ENCODE measurements at places on chromosomes 7 and 10.

DNA sequence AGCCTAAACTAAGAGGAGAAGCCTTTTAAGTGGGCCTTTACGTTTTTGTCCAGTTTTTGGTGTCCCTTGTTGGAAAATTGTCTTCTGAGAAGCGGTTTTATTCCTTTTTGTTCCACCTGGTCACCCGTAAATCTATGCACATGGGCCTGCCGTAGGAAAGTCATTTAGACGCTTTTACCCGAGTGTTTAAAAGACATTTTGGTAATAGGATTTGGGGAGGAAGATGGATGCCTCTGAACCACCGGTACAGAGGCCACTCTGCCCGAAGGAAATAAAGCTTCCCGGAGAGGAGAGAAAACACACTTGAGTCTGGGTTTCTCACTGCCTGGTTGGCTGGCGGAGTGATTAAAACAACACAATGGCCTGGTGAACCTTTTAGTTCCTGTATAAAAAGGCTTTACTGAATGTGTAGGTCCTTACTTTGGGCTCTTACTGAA lies 760 bp downstream of the THNSL1 start:
- no peak for DNase-seq

- no peak for DNase-seq
Observed at GRCh38 chr10:122864901-122865300, 14.5 kb downstream of the FAM24B start.

GRCh38 chr7:21371360-21371759 lies 56.5 kb upstream of the SP4 start:
- no peak for DNase-seq

DNA sequence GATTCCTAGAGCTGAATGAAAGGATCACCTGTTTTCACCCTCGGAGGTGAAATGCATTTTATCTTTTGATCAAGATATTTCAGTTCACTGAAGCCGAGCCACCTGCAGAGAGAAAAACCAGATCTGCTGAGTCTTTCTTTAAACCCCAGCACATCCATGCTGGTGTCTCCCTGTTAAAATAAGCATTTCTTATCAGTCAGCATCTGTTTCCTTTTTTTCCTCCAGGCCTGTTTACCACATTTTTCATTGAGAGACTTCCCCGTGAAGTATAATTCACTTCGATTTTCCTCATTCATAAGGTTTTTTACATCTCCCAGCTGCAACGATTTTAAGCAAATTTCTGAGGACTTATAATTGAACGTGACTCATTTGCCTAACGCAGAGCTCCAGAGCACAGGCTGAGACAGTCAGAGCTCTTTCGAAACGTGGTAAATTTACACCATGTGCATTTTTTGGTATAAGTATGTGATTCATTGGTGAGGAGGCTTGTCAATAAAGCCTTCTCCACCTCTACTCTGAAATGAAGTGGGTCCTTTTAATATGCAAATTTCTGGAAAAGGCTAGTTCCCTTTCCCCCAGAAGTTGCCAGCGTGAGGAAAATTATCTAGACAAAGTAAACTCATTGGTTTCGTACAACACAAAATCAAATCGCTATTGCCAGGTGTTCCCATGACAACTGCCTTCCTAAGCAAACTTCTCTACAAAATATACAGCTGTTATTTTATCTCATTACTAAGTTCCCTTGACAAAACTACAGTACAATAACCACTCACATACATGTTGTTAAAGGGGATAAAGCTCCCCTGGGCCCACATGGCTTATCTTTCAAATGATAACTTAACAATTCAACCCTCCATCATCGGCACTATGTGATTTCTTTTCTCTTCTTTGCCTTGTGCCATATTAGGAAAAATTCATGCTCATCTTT lies 374.8 kb upstream of the AKR1E2 start:
- no peak for DNase-seq

DNA sequence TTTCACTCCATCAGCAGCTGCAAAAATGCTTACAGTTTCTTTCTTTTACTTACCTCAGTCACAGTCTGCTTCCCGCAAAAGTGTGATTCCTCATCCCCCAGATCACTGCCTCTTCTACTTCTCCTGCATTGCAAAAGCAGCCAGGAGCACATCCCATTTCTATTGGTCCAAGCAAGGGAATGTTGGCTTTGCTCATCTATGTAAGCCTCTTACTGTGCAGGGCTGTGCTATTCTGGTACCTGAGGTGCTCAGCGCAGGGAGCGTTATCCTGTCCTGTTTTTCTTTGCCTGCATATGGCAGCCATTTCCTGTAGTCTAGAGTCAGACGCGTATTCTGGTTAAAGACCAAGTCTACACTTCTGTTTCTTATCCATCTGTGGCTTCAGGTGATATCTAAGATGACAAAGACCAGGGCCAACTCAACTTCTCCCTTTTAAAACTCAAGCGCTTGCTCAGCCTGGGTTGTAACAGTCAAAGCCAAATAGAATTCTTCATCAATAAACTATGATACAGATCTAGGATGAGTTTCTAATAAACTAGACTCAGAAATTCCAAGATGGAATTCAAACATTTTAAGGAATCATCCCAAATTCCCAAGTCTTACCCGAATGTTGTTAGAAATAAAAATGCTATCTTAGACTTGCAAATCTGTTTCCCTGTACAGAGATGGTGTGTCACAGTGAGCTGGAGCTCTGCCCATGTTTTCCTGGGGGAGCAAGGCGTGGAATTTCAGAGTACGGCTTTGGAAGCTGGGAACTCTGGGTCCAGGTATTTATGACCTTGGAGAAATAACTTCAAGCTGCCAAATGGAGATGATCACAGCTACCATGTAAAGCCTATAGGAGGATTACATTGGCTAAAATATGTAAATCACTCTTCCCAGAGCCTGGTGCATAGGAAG lies 6.1 kb upstream of the RBM17 start:
- no peak for DNase-seq

DNA sequence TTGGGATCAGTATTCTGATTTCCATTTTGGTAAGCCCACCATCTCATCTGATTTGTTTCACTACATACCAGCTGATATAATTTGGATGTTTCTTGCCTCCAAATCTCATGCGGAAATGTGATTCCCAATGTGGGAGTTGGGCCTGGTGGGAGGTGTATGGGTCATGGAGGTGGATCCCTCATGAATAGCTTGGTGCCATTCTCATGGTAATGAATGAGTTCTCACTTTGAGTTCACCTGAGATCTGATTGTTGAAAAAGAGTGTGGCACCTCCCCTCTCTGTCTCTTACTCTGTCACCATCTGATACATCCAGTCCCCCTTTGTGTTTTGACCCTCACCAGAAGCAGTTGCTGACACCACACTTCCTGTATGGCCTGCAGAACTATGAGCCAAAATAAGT lies 347.3 kb downstream of the ARL4A start:
- DNase-seq: no peak

DNA sequence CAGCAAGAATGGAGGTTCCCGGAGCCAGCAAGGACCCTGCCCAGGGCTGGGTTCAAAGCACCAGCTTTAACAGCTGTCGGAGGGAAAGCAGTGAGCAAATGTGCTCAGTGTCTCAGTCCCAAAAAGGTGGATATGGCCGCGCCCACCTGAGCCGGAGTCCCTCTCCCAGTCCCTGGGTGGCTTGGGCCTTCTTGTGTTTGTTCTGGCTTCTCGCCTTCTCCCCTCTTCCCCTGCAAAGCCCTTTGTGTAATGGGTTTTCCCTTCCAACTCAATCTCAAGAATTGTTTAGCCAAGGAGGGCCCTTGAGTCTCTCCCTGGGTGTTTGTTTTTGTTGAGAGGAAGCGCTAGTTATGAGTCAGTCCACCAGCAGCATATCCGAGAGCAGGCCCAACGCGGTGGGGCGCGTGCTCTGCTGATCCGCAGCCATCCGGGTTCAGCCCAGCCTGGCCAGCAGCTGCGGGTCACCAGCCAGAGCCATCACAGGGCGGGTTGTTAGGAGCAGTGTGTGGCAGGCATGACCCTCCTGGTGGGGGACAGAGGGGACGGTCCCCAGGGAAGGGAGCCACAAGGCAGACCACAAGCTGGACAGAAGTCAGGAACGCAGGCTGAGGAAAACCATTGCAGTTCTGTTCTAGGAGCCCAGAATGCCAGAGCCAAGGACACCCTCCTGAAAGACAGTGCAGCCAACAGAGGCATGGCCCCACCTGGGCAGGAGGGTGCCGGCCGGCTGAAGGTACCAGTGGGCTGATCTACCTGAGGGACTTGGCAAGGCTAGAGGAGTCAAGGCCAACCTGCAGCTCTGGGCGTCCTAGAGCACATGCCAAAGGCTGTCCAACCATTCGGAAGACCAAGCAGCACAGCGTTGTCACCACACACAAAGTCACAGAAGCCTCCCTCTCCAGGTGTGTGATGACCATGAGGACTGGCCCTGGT lies 21.3 kb downstream of the CALML3 start:
- no peak for DNase-seq

GRCh38 chr10:5195727-5196374 lies 786 bp upstream of the AKR1C4 start:
- no peak for DNase-seq

- no peak for DNase-seq
Observed at GRCh38 chr10:93300981-93301380, 181.2 kb downstream of the MYOF start.

DNA sequence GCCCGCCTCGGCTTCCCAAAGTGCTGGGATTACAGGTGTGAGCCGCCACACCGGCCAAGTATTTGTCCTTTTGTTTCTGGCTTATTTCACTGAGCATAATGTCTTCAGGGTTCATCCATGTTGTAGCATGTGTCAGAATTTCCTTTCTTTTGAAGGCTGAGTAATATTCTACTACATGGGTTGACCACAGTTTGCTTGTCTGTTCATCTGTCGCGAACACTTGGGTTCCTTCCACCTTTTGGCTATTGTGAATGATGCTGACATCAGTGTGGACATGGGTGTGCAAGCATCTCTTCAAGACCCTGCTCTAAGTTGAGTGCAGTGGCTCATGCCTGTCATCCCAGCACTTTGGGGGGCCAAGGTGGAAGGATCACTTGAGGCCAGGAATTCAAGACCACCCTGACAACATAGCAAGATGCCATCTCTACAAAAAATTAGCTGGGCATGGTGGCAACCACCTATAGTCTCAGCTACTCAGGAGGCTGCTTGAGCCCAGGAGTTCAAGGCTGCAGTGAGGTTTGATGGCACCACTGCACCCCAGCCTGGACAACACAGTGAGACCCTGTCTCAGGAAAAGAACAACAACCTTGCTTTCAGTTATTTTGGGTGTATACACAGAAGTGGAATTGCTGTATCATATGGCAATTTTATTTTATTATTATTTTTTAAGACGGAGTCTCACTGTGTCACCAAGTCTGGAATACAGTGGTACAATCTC lies 17.0 kb downstream of the CHST12 start:
- no peak for DNase-seq

GRCh38 chr7:55130395-55131141 lies 111.8 kb downstream of the EGFR start:
- DNase-seq: no peak

DNA sequence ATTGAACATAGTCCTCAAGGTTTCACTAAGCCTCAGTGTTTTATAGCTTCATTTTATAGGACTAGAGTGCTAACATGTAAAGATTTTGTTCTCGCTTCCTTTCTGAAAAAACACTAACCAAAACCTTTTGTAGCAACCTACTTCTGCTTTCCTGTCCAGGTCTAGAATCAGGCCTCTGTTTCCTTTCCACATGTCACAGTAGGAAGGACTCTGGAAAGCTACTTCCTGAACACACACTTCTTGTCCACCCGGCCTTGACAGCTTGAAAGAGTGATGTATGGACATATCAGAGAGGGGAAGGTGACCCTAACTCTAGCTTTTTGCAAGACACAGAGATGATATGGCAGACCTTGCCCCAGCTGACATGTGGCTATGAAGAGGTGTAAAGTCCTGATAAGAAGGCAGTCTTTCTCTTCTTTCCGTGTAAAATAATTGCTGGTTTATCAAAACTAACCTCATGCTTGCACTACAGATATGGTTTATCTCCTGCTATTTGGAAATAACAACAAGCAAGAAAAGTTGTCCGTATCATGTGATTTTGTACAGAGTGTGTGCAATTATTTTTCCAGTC lies 175.4 kb downstream of the SKAP2 start:
- no peak for DNase-seq
